ENCODE measurements at places on chromosomes 13 and 19.

DNA sequence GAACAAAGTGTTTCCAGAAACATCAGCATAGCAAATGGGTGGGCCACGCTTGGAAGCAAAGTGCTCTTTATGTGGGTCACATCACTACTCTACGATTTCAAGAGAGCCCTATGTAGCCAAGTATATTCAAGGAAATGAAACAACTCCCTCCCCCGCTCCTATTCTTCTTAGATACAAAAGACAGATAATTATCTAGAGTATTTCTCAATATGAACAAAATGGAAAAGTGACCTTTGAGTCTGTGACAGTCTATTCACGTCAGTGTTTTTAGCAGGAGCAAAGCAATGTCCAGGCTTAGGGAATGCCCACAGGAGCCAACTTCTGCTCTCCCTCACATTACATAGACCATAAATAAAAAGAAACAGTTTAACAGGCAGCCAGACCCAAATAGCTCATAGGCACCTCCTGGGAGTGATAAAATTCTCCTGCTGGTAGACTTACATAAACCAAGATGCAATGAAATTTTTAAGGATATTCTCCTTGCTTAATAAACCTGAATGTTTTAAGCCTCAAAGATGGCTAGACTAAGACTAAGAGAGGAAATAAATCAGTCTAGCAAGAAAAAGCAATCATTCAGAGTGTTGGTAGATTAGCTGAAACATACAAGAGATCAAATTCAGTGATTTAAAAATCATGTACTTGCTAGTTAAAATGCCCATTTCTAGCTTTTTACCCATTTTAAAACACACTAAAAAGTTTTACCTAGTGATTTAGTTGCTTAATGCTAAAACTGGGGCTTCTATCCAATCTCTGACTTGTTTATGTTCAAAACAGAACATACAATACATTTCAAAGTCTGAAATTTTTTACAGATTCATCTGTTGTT lies 182.8 kb downstream of the RGCC start:
- DNase-seq, result no peak

DNA sequence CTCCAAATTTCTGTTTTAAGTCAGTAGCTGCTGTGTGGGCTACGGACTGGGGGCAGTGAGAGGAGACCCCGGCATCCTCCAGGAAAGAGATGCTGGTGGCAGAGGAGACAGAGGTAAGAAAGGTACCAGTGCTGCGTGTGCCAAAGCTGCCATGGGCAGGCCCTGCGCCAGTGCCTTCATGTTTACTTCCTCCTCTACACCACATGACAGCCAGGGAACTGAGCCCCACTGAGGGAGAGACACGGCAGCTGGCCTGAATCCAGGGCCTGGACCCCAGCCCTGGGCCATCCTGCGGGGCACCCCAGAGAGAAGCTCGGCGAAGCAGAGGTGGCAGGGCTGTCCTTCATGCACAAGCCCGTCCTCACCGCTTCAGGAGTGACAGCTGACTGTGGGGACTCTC lies 22.7 kb upstream of the CCNP start:
- DNase-seq, result no peak

- no peak for DNase-seq
These were observed 480.7 kb downstream of the MYO16 start for GRCh38 chr13:109110159-109110558.

- DNase-seq, result peak; percentile 85
These were observed 179.9 kb downstream of the VWA8 start for GRCh38 chr13:41780715-41781706.

DNA sequence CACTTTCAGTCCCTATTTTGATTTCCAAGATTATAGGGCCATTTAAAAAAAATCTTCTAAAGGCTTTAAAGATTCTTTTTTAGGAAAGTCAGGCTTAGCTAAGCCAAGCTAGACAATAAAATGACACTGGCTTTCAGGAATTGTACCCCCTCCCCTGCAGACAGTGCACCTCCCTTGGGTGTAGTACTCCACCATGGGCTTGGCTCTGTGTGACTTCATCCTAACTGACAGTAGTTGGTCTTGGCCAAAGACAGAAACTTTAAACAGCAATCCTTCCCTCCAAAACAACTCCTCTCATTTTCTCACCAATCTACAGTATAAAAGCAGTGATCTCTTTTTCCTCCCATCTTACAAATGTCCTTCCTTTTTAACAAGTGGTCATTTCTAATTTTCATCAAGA lies 283.0 kb downstream of the DNAJC15 start:
- no peak for DNase-seq

DNA sequence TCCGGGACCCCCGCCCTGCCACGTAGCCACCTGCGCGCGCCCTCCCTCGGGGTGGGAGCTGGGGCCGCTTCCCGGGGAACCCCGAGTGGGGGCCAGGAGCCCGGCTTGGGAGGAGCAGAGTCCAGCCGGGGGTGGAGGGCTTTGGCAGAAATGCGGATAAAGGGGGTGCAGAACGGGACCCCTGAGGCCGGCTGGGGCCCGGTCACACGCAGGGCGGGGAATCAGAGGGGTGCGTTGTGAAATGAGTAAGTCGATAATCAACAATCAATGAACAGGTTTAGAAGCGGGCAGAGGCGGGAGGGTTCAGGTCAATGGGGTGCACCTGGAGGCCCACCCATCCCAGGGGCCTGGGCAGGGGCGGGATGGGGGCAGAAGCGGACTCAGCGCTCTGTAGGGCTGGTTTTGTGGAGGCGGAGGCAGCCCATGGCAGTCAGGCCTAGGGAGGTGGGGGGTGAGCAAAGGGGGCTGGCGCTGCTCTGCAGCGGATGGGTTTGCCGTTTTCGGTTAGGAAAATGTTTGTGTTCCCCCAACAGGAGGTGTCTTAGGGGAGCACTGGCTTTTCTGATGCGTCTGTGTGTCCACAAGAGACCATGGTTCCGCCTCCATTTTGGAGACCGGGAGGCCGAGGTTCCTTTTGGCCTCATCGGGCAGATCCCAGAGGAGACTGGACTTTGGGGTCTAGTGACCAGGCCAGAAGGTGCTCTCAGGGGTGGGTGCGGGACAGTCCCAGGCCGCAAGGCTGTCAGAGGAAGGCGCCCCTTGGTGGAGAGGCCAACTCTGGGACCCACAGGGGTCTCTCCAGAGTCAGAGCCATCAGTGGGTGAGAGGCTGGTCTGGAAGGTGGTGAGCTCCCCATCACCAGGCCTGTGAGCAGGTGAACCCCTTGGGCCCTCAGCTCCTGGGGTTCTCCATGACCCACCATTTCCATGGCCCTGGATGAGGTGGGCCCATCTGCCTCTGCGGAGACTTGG lies 683 bp upstream of the DIRAS1 start:
- no peak for DNase-seq

- DNase-seq, result no peak
These were observed 46.6 kb upstream of the C19orf12 start for GRCh38 chr19:29761575-29762232.

- DNase-seq, result peak; percentile 34
These were observed 62.7 kb downstream of the COL4A1 start for GRCh38 chr13:110244071-110244830.

- no peak for DNase-seq
These were observed 19.2 kb downstream of the SLAIN1 start for GRCh38 chr13:77716692-77717091.

- DNase-seq, result no peak
These were observed 429.5 kb downstream of the HS6ST3 start for GRCh38 chr13:96519380-96519779.

DNA sequence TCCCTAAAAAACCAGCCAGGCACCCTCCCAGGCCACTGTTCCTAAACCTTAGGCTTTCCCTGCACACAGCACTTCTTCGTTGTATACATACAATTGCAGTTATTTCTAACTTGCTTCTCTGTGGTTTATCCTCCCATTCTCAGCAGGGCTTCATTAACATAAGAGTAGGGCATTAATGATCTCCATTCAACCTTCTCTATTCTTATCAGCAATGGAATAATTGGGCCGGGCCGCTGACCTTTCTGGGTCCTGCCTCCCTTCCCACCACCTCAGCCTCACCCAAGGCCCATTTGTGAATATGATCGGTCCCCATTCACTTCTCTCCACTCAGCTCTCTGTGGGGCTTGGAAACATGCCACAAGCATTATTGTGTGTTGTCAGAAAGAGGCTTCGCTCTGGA lies 184.2 kb downstream of the SUCLA2 start:
- no peak for DNase-seq

GRCh38 chr19:21587117-21587461 lies 81.7 kb downstream of the ZNF429 start:
- no peak for DNase-seq

- DNase-seq, result no peak
These were observed 177.1 kb upstream of the RFC3 start for GRCh38 chr13:33640832-33641231.

DNA sequence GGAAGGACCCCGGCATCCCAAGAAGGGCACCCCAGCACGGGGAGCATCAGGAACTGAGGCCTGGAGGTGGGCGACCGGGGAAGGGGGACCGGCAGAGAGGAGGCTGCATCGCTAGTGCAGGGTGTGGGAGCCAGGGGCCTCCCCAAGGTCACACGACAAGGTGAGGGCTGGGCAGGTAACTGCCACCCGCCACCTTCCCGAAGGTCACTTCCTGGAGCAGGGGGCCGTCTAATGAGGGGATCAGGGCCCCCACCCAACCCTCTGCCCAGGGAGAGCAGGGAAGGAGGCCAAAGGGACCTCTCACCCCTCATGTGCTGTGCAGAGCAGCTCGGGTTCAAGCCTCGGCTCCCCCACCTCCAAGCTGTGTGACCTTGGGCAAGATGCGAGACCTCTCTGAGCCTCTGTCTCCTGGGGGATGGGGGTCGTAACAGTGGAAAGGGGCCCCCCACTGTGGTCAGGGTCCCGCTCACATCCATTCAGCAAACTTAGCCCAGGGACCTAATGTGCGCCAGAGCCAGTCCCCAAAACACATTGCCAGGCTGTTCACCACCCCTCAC lies 6.0 kb downstream of the ZBTB7A start:
- no peak for DNase-seq

DNA sequence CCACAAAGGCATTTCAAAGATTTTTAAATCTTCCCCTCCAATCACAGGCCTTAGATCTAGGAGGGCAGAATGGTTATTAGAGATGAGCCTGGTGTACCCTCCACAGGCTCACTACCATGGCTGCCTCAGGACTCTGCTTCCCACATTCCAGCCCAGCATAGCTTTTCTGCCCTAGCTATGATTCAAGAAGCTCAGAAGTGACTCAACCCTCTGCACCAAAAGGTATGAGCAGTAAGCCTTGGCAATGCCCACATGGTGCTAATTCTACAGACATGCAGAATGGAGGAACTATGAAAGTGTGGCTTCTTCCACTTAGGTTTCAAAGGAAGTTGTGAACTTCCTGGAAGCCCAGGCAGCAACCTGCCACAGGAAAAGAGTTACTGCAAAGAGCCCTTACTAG lies 786.2 kb downstream of the SLITRK6 start:
- DNase-seq, result no peak

- peak; percentile 81 for DNase-seq
These were observed 83.9 kb downstream of the GNG7 start for GRCh38 chr19:2618611-2619010.

GRCh38 chr19:2187159-2187558 lies 23.4 kb downstream of the DOT1L start:
- no peak for DNase-seq

DNA sequence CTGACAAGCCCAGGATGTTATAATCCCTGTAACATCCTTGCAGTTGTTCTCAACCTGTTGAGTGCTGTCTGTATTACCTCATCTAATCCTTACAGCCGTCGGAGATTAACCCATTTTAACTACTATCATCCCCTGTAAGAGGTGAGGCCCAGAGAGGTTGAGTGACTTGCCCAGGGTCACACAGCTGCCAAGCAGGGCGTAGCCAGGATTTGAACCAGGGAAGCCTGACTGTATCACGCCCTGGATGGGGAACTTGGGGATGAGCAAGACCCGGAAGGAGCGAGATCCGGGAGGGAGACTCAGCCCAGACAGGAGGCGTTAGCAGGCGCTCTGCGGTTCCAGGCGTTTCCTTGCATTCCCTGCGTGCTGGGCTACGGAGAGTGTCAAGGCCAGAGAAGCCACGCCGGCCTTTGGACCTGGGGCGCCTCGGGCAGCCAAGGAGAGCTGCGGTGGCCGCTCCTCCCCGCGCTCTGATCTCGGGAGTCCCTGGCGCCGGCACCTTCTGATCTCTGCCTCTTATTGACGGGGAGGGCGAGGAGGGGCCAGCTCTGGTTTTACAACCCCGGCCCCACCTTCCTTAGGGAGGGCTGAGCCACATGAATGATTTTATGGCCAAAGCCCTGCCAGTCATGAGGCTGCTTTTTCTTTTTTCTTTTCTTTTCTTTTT lies 6.2 kb downstream of the SULT2B1 start:
- no peak for DNase-seq

DNA sequence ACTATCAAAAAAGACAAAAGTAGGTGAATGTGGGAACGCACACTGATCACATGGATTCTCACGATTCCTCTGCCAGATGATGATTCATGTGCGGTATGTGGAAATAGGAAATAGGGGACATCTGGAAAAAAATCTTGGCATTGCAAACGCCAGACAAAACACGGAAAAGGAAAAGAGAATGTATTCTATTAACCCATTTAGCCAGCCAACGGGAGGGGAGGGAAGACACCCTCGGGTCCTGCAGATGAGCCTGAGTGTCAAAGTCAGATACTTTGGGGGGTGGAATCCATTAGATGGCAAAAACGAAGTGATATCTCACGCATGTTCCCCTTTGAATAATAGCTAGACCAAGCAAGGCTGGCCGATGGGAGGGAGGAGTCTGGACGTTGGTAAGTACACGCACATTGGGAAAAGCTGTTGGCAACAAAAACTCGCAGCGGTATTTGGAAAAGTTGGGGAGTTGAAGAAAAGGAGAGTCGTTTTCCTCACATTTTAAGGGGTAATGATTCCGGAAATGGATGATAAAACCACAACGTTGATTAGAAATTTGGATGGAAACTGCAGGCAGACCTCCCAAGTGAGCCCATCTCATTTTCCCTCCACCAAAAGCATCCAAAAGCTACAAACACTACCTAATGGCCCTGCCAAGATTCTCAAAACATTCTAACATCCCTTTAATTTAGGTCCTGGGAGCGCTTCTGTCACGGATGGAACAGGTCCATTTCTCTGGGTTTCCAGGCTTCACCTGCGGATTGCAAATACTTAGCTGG lies 73.6 kb downstream of the COL4A1 start:
- DNase-seq, result peak; percentile 73

DNA sequence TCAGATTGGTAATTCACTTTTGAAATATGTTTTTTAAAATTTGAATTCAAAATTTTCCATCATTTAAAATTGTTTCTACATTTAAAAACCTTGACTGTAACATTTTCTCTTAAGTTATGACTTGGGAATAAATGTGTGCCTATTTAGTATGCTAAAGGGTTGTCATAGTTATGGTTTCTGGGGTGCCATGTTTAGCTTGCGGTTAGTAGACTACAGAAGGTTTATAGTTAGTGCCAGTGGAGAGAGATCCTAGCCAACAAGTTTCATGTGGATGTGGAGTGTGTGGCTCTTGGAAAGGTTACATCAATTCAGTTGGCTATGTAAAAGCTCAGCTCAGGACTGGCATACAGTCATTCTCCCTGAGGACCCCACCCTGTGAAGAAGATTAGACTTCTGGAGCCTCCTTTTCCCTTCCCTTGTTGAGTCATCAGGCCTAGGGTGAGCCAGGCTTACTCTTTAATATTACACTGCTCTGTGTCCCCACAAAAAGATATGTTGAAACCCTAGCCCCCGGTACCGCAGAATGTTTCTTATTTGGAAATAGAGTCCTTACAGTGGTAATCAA lies 20.4 kb downstream of the LMO7 start:
- no peak for DNase-seq

All from myocyte (in vitro differentiated cells).